ENCODE measurements at places on chromosomes 5 and 9. TPM values are rescaled to one million over a fixed set of nuclear protein-coding genes. Genes with fewer than 3 reads are reported as not detected.

GRCh38 chr5:35671541-35672295, 54.1 kb downstream of the SPEF2 start:
- DNase-seq, result no peak

The IFNB1 gene
- not detected for total RNA-seq

DNA sequence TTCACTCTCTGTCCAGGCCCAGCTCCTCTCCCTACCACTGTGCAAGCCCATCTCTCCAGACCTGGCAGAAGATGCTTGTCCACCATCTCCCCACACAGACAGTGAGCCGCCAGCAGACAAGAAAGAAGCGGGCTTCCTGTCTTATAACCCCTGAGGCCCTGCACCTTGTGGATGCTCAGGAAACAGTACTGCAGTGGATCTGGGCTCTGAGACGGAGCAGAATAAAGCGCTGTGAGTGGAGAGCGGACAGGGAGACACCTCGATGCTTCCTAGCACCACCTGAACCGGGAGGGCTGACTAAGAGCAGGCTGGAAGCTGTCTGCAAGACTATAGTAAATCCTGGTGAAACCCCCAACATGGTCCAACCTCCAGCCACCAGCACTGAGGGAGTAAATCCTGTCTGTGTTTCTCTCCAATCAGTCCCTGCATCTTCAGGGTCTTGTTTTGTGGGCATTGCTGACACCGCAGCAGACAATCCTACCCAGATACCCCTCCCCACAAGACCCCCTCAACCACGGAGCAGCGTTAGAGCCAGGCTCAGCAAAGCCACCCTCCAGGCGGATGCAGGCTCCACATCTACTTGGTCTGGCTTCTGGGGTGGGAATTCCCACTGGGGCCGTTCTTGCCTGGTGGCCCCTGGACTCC, 18.7 kb downstream of the ORM2 start:
- no peak for DNase-seq

The ZBED3 gene
- total RNA-seq, result 6.3 TPM

- no peak for DNase-seq
These were observed 3.7 kb downstream of the FAM163B start for GRCh38 chr9:133605446-133605845.

GRCh38 chr9:99180199-99180598, 41.5 kb downstream of the ALG2 start:
- DNase-seq, result no peak

- no peak for DNase-seq
These were observed 112.4 kb downstream of the INIP start for GRCh38 chr9:112605518-112605917.

The ANKS6 gene
- total RNA-seq, result 23.4 TPM

The FOXD4L5 gene
- 0.14 TPM for total RNA-seq

The ANKRD31 gene
- 0.17 TPM for total RNA-seq

The CLINT1 gene
- total RNA-seq, result 131 TPM

DNA sequence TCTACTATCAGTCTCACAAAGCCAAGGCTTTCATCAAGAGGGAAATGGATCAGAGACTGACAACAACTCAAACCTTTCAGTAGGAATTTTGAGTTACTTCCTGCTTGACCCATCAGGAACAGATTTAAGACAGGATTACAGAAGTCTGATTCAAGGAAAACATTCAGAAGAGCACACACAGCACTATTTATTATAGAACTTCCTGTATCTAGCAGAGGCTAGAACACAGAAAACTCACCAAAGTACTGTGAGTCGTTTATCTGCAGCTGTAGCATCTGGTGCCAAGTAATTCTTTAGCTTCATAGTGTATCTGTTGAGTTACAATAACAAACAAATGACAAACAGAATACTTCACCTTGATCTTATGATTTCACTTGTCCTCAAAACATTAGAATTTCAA, 13.8 kb downstream of the LEAP2 start:
- DNase-seq, result no peak

DNA sequence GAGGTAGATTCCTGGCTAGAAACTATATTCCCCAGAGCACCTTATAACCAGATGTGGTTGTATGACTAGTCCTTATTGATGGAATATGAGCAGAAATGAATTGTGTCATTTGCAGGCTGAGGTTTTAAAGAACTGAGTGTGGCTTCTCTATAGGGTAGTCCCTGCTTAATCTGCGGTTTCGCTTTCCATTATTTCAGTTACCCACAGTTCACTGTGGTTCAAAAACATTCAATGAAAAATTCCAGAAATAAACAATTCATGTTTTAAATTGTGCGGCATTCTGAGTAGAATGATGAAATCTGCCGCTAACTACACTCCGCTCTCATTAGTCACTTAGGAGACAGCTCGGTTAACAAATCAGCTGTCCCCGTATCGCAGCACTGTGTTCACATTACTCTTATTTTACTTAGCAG, 65.1 kb downstream of the ANKRD55 start:
- DNase-seq, result no peak

DNA sequence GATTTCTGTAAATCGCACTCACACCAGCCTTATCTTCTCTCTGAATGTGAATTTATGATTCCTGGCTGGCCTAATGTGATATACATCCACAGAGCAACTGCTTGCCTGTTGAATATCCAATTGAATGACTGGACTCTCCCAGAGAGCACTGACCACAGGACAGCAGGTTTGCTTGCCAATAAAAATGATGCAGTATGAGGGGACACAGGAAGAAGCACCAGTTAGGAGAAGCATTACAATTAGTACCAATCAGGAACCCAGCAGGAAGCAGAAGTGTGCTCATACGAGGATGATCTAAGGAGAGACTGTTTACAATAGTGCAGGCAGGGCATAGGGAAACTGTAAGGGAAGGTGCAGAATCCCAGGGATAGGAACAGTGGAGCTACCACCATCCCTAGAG, 127.2 kb upstream of the ZNF366 start:
- DNase-seq, result no peak

The CCDC152 gene
- total RNA-seq, result 0.94 TPM

GRCh38 chr9:98909935-98910334, 33.8 kb upstream of the COL15A1 start:
- DNase-seq, result no peak

The ANKRD33B gene
- 0.96 TPM for total RNA-seq

The DMAC1 gene
- 89.3 TPM for total RNA-seq

GRCh38 chr9:118177241-118177640, 473.0 kb downstream of the TLR4 start:
- DNase-seq, result no peak

The CDKN2A gene
- 1.0 TPM for total RNA-seq

The WNT8A gene
- not detected for total RNA-seq

GRCh38 chr5:123382252-123382651, 41.0 kb downstream of the CEP120 start:
- DNase-seq, result no peak

DNA sequence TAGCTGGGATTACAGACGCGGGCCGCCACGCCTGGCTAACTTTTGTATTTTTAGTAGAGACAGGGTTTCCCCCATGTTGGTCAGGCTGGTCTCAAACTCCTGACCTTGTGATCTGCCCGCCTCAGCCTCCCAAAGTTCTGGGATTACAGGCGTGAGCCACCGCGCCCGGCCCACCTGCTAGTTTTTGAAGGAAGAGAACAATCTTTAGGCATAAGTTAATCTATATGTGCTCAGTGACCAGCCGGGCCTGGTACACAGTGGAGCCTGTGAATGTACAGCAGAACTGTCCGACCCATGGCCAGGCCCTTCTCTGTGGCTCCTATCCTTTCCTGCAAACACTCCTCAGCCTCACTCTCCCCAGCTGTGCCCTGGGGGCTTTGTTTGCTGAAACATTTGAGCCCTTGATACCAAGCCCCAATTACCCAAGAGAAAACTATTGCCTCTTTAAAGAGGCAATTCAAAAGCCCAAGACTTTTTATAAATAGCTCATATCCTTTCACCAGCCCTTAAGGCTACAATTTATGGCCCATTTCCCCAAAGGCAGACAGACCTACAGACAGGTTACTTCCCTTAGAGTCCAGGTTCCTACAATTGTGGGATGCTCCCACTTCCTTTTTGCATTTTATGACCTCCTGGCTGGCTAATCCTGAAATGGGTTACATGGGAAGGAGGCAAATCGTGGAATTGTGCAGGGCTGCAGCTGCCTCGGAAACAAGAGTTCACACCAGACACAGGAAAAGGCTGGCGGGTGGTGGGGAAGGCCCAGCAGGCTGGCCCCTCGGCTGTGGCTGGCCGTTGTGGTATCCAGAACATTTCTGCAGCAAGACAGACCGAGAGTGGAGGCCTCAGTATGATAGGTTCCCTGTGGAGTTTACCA, 37.5 kb downstream of the SPRY4 start:
- DNase-seq, result no peak

The SLC6A7 gene
- total RNA-seq, result 15.2 TPM

GRCh38 chr5:139138809-139139208, 59.4 kb downstream of the SIL1 start:
- no peak for DNase-seq

DNA sequence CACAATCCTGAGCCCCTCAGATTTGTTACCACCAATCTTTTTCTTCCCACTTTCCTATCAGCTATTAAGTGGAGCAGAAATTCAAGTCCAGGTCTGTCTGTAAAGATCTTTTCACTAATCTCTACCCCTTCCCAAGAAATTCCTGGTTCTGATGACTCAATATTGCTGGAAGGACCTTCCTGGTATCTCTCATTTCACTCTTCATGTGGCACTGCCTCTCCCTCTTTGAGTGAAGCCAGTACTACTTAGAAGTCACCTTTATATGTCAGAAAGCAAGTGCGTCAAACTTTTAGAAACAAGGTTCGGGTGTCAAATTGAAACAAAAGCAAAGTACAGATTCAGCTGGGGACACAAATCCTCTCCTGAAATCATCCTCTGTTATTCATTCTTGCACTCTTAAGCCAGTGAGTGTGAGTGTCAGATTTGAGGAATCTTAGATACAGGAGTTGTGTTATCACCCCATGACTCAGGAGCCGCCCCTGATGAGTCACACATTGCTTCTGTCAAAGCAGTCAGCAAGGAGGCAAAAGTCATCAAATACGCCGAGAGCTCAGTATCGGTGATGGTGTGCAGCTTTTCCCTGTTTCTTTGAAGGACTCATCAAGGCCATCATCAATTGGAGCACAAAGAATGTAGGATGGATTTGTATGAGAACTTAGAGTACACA, 313.0 kb downstream of the CETN3 start:
- DNase-seq, result no peak

The TRPM6 gene
- 39.3 TPM for total RNA-seq

- DNase-seq, result no peak
These were observed 35.4 kb downstream of the GDNF start for GRCh38 chr5:37804401-37804800.

- no peak for DNase-seq
These were observed 59.1 kb downstream of the THBS4 start for GRCh38 chr5:80094236-80094738.

The CDKN2AIPNL gene
- total RNA-seq, result 24.4 TPM

The PCYOX1L gene
- 4.2 TPM for total RNA-seq

The TRPM3 gene
- 0.29 TPM for total RNA-seq

The DND1 gene
- 1.1 TPM for total RNA-seq

The ANKDD1B gene
- 4.0 TPM for total RNA-seq

DNA sequence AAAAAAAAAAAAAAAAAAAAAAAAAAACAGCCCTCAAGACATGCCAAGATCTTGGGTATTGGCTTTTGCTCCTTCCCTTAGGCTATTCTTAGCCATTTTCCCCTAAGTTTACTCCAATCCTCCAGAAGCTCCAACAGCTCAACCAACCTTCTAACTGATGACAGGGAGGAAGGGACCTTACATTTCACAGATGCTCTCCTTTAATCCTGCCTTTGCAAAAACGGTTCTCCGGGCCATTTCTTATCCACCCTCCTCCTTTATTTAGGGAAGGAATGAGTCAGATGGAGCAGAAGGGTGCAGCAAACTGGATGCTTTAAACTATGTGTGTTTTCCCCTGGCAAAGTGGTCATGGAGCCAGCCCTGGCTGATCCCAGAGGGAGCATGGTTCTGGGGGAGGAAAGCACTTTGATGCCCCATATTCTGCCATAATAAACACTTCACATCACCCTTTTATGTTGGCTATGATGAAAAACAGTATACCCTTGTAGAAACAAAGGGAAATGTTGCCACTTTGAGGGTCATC, 369.4 kb upstream of the DMAC1 start:
- no peak for DNase-seq

GRCh38 chr9:129234491-129234890, 56.4 kb upstream of the IER5L start:
- DNase-seq, result no peak

- no peak for DNase-seq
These were observed 177.8 kb upstream of the PCSK5 start for GRCh38 chr9:75712700-75713099.

DNA sequence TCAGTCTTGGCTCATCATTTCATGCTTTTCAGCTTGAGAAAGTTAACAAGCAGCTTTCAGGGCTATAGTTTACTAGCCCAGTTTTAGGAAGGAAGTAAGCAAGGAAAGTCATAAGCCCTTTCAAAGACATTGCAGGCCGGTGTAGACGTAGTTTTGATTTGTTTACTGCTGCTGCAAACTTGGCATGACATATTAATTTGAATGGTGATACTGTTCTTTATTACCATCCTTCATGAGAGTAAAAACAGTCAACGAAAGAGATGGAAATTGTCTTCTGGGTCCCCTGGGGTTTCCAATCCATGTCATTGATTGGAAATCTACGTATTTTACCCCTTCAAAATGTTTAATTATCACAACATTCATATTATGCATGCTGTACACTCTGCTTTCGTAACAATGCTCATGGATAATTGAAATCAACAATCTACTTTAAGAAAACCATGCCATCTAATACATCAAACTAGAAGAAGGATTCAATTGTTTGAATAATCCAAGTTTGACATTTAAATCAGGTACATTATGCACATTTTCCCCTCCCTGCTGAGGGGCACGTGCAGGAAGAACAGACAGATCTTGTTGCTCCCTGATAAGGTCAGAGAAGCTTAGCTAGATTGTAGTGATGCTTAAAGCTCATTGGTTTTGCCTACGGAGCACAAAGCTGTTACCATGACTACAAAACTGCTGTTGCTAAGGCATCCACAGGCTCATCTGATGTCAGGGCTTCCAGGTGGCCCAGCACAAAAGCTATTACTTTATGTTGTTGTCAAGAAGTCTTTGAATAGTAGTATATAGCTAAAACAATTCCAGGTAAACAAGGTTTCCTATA, 139.9 kb upstream of the PRLR start:
- no peak for DNase-seq

- DNase-seq, result no peak
These were observed 88.8 kb downstream of the EGFLAM start for GRCh38 chr5:38347040-38347763.

DNA sequence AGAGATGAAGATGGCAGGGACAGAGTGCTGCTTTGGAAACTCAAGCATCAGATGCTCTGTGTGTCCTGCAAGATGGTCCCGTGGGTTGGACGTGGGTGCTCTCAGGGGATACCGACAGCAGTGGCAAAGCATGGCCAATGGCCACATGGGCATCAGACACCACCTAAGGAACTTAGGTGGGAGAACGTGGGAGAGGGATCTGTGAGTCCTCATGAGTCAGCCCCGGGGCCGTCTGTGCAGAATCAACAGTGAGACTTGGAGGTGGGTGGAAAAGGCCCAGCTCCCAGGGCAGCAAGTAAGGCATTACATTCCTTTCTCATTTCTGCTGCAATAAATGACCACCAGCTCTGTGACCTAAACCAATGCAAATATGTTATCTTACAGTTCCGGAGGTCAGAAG, 77.0 kb downstream of the RAD23B start:
- no peak for DNase-seq

GRCh38 chr5:112413611-112414010, 5.5 kb downstream of the EPB41L4A start:
- DNase-seq, result no peak

- DNase-seq, result no peak
These were observed 1.9 kb upstream of the IL13 start for GRCh38 chr5:132655821-132656773.
